NCI-H226 (cell line): ENCODE measurements at places on chromosomes 11 and 22.

GRCh38 chr11:10592331-10592730, 23.9 kb upstream of the LYVE1 start:
- DNase-seq = peak; percentile 79

DNA sequence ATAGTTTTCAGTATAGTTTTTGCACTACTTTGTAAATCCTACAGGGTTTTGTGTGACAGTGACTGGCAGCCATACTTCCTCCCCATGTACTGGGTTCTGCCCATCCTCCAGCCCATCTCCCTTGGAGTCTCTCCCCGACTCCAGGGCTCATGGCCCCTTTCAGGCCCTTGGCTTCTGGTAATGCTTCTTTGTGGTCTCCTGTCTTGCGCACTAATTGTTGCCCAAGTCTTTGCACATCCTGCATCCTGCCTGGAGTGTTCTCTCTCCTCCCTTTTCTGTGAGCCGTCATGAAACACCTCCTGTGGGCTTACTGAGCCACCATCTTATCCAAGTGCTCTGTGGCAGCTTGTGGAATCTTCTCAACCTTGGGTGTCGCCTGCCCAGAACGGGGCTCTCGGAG, 11.4 kb upstream of the KCNQ1OT1 start:
- no peak for DNase-seq

DNA sequence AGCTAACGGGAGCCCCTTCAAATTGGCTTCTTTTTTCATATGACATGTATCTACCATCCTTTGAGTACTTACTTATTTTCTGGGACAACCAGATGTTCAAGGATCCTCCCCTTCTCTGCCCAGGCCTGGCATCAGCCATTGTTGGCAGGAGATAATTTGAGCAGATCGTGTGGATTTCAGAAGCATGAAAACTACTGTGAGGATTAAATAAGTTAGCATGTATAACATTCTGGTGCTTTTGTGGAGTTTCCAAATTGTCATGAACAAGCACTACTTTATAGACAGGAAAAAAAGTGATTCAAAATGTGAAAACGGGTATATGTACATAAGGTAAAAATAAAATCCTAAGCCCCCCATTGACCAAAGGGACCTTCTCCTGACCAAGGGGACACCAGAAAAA, 2.1 kb upstream of the NADSYN1 start:
- no peak for DNase-seq

GRCh38 chr11:44727373-44728287, 868 bp downstream of the TSPAN18 start:
- DNase-seq = peak; percentile 54

GRCh38 chr11:102552020-102552419, 21.5 kb upstream of the MMP7 start:
- no peak for DNase-seq

DNA sequence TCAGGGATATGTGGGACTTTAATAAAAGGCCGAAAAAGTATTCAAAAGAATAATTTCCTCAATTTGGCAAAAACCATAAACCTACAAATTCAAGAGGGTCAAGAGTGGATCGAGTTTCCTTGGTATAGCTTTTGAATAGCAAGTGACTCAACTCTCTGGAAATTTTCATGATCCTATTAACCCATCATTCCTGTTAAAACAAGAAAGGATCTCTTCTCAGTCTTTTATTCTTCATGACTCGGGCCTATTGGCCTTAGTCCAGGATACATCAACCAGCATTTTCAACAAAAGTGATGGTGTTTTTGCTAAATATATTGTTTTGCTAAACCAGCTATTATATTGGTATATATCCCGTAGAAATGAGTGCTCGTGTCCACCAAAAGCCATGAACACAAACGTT, 110.3 kb downstream of the ATXN10 start:
- DNase-seq = no peak

DNA sequence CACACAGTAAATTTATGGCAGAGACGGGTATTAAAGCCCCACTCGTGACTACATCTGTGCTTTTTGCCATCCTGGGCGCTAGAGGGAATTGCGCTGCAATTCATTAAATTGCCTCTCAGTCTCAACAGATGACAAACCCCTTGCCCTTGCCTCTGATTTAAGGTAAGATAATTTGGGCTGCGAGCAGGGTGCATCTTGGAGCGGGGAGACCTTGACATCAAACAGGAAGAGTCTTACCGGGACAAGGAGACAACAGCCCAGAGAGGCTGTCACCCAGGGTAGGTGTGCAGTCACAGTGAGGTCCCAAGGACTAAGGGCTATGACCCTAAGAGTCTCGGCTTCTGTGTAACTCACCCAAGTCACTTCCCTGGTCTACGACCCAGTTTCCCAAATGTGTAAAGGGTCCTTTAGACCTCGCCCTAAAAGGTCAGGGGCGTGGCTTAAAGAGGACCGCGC, 449 bp upstream of the TOM1 start:
- DNase-seq = no peak
